ENCODE measurements at places on chromosomes 7 and 10.

DNA sequence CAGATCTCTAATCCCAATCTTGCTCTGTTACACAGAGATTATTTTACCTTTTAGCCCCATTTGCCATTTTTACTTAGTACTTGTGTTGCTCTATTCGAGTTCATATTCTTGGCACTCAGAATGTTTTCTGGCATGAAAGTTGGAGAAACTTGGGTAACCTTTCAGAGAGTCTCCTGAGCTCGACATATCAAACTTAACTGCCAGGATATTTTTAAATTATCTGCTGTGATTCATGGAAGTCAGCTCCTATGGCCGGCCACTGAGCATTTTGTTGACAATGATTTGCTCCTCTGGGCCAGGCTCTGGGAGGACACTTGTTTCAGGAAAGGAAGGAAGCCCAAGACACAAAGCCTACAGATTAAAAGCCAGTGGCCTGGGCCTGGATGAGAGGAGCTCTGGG lies 396.7 kb downstream of the TNS3 start:
- no peak for DNase-seq

- no peak for DNase-seq
These were observed 151.3 kb downstream of the REEP3 start for GRCh38 chr10:63672491-63672890.

- no peak for DNase-seq
These were observed 51.2 kb downstream of the INSYN2A start for GRCh38 chr10:127145173-127145572.

DNA sequence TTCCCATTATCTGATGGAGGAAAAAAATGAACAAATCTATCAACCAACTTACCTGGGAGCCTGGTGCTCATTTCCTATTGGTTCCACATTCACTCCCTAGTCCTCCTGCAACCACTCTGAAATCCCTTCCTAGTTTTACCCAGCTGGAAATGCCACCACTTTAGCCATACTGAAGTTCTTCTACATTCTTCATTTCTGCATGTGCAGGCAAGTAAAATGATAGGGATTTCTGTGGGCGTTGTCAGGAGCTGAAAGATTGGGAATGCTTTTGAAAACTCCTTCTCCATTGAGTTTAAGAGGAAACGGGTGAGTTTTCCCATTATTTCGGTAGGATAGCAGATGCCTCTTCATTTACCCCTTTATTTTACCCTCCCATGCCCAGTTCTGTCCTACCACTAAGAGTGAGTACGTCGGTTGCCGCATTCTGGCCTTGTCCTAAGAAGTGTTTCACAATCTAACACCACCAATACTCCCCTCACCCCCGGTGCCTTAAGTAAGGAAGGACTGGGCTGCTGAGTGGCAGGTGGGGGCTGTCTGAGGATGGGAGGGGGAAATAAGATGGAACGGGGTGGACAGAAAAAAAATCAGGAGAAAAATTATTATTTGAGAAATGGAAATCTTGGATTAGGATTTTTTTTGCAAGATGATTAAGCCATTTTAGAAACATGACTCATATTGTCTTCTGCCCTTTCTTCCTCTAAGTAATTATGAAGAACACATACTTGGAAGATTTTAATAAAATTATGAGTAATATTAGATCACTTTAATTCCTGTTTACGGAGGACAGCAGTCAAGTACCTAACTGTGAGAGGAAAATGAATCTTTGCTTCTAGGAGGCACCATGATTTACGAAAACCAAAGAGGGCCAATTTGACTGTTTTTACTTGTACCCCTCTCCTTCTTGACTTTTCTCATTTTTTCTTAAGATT lies 13.2 kb upstream of the TAS2R60 start:
- DNase-seq = no peak

- DNase-seq = no peak
These were observed 129.3 kb downstream of the WNT2 start for GRCh38 chr7:117193564-117193963.

- DNase-seq = no peak
These were observed 10.6 kb downstream of the RPA3 start for GRCh38 chr7:7707806-7708205.

DNA sequence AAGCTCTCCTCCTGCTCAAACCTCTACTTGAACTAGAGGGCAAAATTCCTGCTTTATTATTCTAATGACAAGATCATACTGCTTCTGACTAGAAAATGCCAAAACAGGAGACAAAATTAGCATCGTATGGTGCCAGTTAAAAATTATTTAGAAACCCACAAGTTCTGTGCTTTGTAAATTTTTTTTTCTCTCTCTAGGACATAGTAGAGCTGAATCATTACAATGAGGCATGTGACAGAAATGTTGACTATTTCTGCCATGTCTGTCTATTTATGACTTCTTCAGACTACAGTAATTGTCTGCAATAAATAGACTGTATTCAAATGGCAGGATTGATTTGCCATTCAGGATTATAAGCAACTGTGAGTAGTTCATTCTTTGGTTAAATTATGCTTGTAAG lies 335.8 kb downstream of the PRPF18 start:
- DNase-seq = no peak

- no peak for DNase-seq
These were observed 603.7 kb upstream of the MKI67 start for GRCh38 chr10:128729910-128730420.

- peak; percentile 99 for DNase-seq
These were observed at the start of the genes CDNF, HSPA14 and MSANTD7 for GRCh38 chr10:14837757-14838581. Gene CDNF, minus strand, starts transcription at chr10:14838037. Its CDS starts 91 bp downstream, at chr10:14837946. Gene HSPA14, plus strand, starts transcription at chr10:14838306. Its CDS starts 97 bp downstream, at chr10:14838403. Gene MSANTD7, plus strand, starts transcription at chr10:14838306. Its CDS starts 3,979 bp downstream, at chr10:14842285.

- DNase-seq = no peak
These were observed 70.2 kb downstream of the CAV1 start for GRCh38 chr7:116595063-116595462.

DNA sequence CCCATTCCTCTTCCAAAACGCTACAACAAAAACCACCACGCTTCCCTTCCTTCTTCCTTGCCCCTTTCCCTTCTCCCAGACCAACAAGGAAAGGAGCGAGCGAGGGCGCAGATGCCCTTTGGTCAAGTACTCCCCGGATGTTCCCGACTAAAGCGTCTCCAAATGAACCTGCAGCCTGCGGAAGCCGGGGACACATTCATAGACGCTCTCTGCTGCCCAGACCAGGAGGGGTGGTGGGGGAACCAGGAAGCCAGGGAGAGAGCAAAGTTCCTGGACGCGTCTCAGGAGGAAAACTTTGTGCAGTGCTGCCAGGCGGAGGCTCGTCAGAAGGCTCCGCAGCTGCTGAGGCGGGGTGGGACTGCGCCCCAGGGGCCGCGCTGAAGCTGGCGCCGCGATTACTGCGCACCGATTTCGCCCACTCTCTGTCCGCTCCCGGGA lies 754 bp downstream of the SEMA3D start:
- DNase-seq = peak; percentile 72

DNA sequence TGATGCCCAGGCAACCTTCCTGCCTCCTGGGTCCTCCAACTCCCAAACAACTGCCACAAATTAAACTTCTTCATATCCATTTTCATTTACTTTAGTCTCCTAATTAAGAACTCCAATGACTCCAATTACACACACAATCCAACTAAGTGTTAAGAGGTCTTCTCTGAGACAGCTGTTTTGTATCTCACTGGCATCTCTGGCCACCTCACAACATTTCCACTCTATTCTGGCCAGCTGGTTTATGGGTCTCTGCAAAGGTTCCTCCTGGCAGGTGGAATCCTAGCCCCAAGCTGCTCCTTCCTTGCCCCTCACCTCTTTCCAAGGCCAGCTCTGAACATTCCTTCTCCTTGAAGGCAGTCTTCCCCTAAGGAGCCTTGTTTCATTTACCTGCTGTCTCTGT lies 123.1 kb upstream of the HPS1 start:
- DNase-seq = no peak

DNA sequence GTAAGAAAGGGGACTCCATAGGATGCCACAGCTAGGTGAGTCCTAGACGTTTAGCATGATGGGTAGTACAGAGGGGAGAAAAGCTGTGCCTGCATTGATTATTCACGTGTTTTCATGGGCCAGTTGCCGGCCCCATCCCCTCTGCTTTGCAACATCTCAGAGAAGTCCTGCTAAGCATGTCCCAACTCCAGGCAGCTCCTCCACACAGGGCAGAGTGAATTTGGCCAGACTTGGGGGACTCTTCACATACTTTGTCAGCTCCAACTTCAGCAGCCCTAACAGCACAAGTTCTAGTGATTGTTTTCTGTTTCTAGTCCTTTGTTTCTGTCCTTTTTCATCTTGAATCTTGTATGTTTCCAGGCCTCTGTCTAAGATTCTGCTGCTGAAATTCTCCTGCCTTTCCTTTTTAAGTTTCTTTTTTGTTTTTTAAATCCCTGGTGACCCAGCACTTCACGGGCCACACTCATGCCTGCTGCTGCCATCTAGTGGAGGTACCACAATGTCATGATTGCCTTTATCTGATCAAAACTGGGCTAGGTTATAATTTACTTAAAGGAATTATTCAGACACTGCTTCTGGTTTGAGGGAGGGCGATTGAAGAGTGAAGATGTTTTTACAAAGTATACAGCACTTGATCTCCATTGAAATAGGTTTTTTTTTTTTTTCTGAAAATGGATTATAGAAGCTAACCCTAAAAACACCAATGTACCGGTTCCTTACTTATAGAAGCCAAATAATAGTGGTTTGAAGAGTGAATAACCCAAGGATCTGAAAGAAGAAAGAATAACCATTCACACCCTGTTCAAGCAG lies 276.9 kb downstream of the CSTF2T start:
- DNase-seq = peak; percentile 79

- no peak for DNase-seq
These were observed 26.6 kb upstream of the NKX6-2 start for GRCh38 chr10:132812520-132812919.

- DNase-seq = peak; percentile 69
These were observed 15.4 kb downstream of the CTBP2 start for GRCh38 chr10:125144693-125145623.

- no peak for DNase-seq
These were observed 144.1 kb upstream of the CAV2 start for GRCh38 chr7:116355424-116355765.

DNA sequence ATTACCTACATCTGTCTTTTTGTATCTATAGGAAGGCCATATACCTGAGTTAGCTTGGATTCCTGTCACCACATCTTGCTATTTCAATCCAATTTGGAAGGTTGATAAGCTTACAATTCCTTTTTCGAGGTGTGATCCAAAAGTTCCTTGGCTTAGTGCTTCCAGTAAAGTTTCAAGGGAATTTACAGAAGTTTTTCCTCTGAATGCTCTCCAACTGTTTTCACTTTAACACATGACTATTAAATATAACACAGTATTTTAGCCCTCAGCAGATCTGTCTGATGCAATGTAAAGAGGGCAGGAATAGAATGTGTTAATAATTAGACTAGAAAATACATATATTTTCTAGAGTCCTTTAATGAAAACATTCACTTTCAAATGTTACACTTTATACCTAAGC lies 171.4 kb downstream of the DKK1 start:
- DNase-seq = no peak

DNA sequence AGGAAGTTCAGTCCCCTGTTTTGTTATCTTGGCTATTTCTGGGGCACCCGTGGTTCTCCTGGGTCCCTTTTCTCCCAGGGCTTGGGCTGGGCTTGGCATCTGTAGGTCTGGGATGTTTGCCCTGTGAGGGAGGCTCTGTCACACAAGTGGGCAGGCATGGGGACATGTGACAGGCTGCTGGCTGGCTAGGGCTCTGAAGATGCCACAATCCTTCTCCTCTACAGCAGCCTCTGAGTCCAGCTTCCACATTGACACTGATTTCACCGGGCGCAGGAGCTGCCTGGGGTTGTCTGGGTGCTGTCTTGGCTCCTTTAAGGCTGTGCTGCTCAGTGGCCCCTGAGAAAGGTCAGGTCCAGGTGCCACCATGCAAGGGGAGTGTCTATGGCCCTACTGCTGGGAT lies 37.4 kb upstream of the ZNF716 start:
- no peak for DNase-seq

- DNase-seq = no peak
These were observed 219.2 kb downstream of the ARHGAP12 start for GRCh38 chr10:31709476-31709875.

- no peak for DNase-seq
These were observed 136.4 kb upstream of the MDFIC start for GRCh38 chr7:114785496-114785895.

GRCh38 chr7:69433081-69433480 lies 165.2 kb upstream of the AUTS2 start:
- DNase-seq = no peak

- no peak for DNase-seq
These were observed 69.9 kb downstream of the FOXL3 start for GRCh38 chr7:359766-360361.

GRCh38 chr7:44134943-44135628 lies 6.0 kb downstream of the MYL7 start:
- peak; percentile 77 for DNase-seq

- DNase-seq = no peak
These were observed 182.8 kb downstream of the MAD1L1 start for GRCh38 chr7:2049782-2050510.

DNA sequence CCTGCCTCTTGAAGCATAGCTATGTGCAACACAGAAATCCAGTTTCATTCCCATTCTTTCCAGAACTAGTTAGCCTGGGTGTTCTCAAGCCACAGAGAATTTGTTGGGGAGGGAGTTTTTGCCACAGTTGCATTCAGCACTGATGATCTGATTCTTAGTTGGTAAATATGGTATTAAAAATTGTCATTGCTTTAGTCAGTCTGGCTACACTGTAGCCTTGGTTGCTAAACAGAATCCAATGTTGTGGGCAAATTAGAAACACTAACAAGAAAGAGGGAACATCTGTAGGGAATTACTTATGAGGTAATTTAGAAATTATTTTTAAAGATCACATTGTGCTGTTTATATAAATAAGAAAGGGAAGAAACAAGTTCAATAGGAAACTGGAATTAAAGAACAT lies 57.0 kb upstream of the CC2D2B start:
- DNase-seq = no peak

DNA sequence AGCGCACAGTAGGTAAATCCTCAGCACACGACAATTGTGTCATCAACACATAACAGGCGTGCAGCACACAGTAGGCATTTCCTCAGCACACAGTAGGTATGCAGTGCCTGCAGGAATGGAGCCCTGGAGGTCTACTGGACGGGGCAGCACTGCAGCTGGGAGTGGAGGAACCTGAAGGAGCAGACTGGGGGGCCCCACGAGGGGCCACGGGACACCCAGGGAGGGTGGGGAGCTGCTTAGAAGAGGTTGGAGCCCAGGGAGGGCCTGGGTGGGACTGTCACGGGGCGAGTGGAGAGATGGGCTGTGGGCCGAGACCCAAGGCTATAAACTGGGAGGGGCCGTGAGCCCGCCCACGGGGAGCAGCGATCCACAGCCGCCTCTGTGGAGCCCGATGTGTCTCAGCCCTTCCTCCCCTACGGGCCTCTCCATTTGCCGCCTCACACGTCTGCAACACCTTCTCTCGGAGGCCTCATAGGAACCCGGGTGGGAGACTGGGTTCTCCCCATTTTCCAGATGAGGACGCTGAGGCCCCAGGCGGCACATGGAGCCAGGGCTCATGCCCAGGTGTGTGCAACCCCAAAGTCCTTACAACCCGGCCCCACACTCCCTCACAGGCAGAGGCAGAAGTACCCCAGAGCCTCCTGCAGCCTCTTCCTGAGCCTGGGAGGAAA lies 101.5 kb downstream of the MICALL2 start:
- DNase-seq = no peak

GRCh38 chr10:94279835-94280709 lies 82.7 kb downstream of the NOC3L start:
- peak; percentile 13 for DNase-seq
